ENCODE measurements at places on chromosomes 4 and X.

DNA sequence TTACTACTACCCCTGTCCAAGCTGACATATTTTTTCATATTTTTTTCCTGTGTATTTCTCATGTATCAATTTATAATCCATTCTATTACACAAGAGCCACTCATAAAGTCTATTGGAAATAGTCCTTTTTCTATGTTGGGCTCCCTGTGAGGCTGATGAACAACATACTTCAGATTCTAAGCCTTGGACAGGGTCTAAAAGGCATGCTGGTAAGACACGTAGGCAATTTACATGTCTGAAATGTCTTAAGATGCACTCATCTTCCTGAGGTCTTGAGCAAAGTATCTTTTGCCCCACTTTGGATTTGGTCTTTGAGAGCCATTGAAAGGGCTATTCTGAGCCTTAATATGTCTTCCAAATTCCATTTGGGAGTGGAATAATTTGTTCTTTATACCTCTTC lies 31.8 kb downstream of the OCIAD1 start:
- DNase-seq: no peak

DNA sequence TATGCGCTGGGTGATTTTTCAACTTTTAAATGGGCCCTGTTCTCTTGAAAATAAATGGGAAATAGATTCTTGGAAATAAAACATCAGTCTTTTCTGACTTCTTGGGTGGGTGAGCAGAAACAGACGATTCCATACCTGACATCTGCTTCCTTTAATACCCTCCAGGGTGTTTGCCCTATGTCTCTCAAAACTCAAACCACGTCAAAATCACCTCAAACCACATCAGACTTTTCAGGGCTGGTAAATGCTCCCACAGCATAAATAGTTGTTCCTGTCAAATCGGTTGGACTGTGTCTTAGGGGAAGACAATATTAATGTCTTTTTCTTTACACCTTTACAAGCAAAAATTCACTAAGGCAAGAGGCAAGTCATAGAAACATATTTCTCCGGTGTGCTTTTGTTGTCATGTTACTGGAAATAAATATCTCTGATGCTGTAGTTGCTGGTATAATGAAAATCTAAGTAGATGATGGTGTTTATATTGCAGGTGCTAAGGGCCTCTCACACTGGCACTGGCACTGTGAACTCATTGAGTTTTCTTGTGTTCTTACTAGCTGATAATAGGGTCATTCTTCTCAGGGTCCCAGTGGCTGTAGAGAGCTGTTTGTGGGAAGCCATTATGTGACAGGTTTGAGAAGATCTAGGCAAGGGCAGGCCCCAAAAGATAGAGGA lies 380.4 kb downstream of the RAPGEF2 start:
- DNase-seq: no peak

GRCh38 chrX:133384454-133384853 lies 30.8 kb downstream of the GPC4 start:
- DNase-seq: no peak

GRCh38 chrX:87489071-87489470 lies 28.5 kb upstream of the KLHL4 start:
- DNase-seq: no peak

DNA sequence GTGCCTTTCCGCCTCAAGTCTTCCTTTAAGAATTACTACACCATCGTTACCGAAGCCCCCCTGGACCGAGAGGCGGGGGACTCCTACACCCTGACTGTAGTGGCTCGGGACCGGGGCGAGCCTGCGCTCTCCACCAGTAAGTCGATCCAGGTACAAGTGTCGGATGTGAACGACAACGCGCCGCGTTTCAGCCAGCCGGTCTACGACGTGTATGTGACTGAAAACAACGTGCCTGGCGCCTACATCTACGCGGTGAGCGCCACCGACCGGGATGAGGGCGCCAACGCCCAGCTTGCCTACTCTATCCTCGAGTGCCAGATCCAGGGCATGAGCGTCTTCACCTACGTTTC lies 2.2 kb downstream of the PCDH10 start:
- DNase-seq: no peak

DNA sequence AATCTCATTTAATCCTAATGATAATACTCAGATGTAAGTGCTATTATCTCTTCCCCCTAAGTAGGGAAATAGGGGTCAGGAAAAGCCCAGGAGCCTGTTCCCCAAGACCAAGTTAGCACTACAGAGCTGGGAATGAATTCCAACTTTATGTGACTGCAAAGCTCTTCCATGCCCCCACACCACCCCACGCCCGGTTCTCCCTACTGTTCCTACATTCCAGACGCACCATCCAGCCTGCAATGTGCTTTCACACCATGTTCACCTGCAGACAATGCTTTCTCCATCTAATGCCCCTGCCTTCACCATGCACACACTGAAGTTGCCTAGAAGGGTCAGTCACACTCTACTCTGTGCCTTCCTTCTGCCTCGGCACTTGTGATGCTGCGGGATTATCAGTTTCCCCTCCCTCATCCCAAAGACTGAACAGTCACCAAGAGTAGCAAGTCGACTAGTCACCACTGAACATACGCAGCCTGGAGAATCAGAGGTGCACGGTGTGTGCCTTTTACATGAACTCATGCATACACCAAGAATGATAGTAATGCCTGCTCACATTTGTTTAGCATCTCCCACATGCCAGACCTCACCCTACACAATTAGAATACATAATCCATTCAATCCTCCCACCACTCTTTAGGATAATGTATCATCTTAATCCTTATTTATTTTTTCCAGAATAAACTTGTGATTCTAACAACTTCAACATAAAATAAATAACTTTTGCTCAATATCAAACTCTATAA lies 14.2 kb downstream of the SORBS2 start:
- no peak for DNase-seq

- DNase-seq: no peak
These were observed 54.1 kb downstream of the TXK start for GRCh38 chr4:48079972-48080391.

GRCh38 chr4:158625544-158625943 lies 46.1 kb downstream of the C4orf46 start:
- no peak for DNase-seq

DNA sequence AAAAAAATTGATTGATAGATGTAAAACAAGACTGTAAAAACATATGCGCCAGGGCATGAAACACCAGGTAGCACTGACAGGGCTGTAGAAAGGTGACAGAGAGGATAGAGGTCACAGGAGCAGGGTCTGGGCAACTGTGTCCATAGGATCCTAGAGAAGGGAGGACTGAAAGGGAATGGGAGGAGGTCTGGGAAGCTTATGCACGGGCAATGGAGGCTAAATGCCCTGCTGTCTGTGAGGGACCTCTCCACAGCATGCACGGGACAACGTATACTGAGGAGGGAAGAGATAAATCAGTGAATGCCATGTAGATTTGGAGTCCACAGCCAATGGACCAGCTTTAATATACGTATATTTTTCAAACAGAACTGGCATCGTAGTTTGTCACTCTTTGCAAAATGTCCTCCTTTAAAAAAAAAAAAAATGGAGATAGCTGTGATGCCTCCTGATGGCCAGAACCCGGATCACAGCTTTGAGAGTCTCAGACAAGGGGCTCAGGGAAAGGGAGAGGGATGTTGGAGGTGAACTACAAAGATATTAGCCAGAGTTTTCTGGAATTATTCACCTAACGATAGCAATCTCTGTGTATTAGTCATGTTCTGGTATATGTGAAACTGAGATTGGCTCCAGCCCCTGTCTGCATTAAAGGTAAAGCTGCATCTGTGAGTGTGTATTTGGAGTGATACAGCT lies 16.0 kb downstream of the RAB40A start:
- no peak for DNase-seq

GRCh38 chr4:105329081-105329480 lies 144.8 kb downstream of the PPA2 start:
- DNase-seq: no peak

- no peak for DNase-seq
These were observed 54.9 kb downstream of the PHOX2B start for GRCh38 chr4:41693629-41694028.

DNA sequence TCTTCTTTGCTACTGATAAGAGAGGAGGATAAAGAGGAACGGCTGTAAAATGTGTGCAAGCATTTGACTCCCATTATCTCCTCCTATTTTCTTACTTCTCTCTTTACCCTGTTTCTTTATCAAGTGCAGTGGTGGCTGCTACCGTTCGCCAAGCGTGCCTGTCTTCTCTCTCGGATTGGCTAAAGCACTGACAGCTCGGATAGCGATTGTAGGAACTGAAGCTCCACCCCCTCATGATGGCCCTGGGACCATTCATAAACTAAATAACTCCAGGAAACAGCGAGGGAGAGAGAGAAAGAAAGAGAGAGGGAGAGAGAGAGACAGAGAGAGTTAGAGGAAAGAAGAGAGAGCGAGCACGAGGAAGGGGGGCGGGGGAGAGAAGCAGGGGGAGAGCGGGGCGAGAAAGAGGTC lies 305 bp upstream of the MAB21L2 start:
- no peak for DNase-seq

DNA sequence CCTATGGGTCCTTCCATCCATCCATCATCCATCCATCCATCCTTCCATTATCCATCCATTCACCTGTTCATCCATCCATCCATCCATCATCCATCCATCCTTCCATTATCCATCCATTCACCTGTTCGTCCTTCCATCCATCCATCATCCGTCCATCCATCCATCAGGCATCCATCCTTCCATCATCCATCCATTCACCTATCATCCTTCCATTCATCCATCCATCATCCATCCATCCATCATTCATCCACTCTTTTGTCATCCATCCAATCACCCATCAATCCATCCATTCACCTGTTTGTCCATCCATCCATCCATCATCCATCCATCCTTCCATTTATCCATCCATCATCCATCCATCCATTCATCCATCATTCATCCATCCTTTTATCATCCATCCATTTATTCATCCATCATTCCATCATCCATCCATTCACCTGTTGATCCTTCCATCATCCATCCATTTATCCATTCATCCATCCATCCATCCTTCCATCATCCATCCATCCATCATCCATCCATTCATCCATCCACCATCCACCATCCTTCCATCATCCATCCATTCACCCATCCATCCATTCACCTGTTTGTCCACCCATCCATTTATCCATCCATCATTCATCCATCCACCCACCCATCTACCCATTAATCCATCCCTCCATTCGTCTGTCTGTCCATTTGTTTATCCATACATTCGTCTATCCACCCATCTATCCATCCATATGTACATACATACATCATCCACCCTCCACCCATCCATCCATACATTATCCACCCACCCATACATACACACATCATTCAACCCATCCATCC lies 34.8 kb downstream of the SH3TC1 start:
- DNase-seq: no peak

DNA sequence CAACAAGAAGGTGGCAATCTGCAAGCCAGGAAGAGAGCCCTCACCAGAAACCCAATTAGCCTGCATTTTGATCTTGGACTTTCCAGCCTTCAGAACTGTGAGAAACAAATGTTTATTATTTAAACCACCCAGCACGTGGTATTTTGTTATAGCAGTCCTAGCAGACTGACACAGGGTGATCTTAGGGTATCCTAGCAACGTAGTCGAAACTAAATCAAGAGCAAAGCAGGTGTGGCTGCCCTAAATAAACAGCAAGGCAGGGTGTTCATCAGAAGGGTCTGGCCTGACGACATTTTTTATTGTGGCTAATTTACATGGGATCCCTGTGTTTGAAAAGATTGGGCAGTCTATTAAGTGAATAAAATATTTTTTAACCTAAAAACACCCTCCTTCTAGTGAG lies 198.8 kb downstream of the VEGFC start:
- no peak for DNase-seq
